Skin of body (tissue), 3 donors: ENCODE measurements at places on chromosomes 16 and 17. TPM values are rescaled to one million over a fixed set of nuclear protein-coding genes. Genes with fewer than 3 reads are reported as not detected.

The SSTR5 gene
- not detected for total RNA-seq

The LLGL2 gene
- 17.8 TPM for total RNA-seq

The JPH3 gene
- 0.69 TPM for total RNA-seq

The RAB40B gene
- total RNA-seq: 7.5 TPM

The ANKRD13B gene
- 8.0 TPM for total RNA-seq

The PTGES3L gene
- total RNA-seq: 4.8 TPM

The GRAP gene
- 2.2 TPM for total RNA-seq

The CTRB1 gene
- total RNA-seq: not detected

The TEX19 gene
- not detected for total RNA-seq

The SHISA9 gene
- 0.10 TPM for total RNA-seq

The DUXB gene
- not detected for total RNA-seq

The RPL23 gene
- total RNA-seq: 2,261 TPM

The LAT gene
- 1.6 TPM for total RNA-seq

The OR1A2 gene
- not detected for total RNA-seq

The NPIPB5 gene
- 251 TPM for total RNA-seq

The GNPTG gene
- total RNA-seq: 24.6 TPM

The SLC13A2 gene
- 0.20 TPM for total RNA-seq

The CCDC200 gene
- total RNA-seq: not detected

The TMC7 gene
- total RNA-seq: 1.2 TPM

The KRT33A gene
- 22.0 TPM for total RNA-seq

The PRKCA gene
- 3.9 TPM for total RNA-seq

The TBC1D3E gene
- not detected for total RNA-seq

The LHX1 gene
- not detected for total RNA-seq

The ASB16 gene
- 0.89 TPM for total RNA-seq

The CNGB1 gene
- total RNA-seq: 0.20 TPM

The CACNG5 gene
- total RNA-seq: not detected

The LPCAT2 gene
- total RNA-seq: 24.0 TPM

The ABCC12 gene
- 0.10 TPM for total RNA-seq

The SLC6A4 gene
- 1.8 TPM for total RNA-seq

The TMEM114 gene
- total RNA-seq: not detected

The CORO7 gene
- total RNA-seq: 10.9 TPM

The PRSS22 gene
- 4.6 TPM for total RNA-seq

The TNP2 gene
- total RNA-seq: not detected
